Brain pericyte (primary cell): ENCODE measurements at places on chromosomes 2 and 18.
A peak's percentile ranks its signal among the peaks of the same experiment; 100 is the strongest.

DNA sequence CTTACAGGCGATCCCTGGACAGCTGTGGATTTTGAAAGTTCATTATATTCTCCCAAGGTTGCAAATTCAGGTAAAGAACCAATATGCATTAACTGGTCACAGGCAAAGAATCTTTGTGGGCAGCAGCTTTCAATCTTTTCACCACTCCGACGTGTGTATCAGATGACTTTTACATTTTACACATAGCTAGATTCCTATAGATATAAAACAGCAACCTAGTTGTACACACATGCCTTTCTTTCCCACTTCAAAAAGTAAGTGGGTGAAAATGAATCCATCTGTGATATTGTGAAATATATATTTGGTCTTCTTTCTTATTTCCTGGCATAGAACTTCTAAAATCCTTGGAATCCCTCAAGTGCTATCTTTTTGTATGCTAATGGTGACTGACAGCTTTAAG is 72.5 kb downstream of the SCG2 start:
- no peak for DNase-seq

- DNase-seq = no peak
These were observed 13.3 kb upstream of the PXDN start for GRCh38 chr2:1757567-1757966.

DNA sequence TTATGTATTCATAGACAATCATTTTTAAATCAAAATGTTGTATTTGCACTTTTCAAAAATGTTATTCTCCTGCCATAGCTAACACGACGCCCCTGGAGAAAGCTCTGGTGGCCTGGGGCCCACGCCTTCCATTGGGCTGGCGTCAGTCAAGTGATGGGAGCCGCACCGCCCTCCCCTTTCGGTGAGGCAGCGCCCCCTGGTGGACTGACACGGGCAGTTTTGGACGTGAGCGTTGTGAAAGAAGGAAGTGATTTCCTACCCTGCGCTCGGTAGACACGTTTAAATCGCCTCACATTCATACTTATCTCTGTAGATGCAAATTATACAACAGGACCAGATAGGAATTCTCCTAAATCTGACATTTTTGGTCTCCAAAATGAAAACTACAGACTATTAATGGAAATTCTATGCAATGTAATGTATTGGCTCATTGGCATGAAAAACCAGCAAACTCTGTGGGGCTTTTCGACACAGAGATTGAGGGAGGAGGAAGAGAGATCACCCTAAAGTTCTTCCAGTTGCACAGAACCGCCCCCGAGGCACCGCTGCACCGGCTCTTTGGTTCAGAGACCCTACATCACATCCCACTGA is 326.2 kb upstream of the SOX11 start:
- DNase-seq = peak; percentile 15

DNA sequence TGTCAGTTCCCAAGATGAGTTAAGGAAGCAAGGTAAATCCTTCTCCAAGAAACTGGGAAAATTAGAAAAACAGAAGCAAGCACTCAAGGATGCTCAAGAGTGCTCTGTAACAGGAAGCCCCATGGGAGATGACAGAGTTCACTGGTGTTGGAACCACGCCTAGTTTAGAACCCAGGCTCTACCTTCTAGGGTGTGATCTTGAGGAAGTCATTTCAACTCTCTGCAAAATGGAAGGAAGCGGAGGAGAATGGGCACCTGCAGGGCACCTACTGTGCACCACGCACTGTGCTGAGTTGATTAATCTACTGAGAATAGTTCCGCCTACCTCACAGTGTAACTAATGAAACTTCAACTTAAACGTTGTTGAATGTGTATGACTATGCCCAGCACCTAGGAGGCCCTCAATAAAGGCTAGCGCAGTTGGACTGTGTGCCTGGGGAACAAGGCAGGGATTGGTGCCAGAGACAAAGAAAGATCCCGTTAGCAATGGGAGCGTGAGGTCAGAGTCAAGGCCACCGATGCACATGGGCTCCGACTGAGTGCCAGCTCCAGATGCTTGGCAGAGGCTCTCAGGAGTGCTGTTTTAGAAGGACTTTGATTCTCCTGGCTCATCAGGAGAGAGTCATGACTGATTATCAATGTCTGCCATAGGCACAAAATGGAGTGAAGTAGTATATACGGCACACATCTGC is 93.7 kb downstream of the MAPK4 start:
- no peak for DNase-seq

- no peak for DNase-seq
These were observed 34.0 kb upstream of the TMEFF2 start for GRCh38 chr2:192228685-192229084.

DNA sequence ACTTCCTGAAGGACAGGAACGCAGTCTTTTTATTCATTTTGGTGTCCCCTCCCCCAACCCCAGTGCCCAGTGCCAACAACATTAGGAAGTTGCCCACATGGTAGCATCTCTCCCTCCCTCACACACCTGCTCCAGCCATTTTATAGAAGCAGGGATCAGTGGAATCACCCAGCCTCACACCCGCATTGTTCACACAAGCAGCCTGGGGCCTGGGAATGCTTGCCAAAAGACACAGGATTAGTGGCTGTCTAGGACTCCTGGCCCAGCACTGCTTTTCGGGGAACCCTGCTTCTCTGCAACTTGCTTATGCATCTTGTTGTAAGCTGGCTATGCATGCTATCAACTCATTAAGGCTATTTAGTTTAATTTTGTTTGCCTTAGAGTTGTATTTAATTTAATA is 17.9 kb downstream of the TMEM37 start:
- no peak for DNase-seq

DNA sequence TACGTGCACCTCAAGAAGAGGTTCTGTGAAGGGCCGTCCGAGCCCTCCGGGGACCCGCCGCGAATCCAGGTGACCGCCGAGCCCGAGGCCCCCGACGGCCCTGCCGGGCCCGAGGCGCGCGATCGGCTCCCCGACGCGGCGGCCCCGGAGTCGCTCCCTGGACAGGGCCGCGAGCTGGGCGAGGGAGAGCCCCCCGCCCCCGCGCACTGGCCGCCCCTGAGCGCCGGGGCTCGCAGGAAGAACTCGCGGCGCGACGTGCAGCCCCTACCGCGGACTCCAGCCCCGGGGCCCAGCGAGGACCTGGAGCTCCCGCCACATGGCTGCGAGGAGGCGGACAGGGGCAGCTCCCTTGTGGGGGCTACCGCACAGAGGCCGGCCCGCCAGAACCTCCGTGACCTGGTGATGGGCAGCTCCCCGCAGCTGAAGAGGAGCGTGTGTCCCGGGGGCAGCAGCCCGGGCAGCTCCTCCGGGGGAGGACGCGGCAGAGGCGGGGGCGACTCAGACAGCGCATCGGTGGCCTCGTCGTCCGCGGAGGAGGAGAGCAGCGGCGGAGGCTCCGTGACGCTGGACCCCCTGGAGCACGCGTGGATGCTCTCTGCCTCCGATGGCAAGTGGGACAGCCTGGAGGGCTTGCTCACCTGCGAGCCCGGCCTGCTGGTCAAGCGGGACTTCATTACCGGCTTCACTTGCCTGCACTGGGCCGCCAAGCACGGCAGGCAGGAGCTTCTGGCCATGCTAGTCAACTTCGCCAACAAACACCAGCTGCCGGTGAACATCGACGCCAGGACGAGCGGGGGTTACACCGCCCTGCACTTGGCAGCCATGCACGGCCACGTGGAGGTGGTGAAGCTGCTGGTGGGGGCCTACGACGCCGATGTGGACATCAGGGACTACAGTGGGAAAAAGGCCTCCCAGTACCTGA is 812 bp downstream of the SOWAHC start:
- no peak for DNase-seq

GRCh38 chr2:152072011-152072410 is 26.8 kb downstream of the CACNB4 start:
- DNase-seq = no peak

DNA sequence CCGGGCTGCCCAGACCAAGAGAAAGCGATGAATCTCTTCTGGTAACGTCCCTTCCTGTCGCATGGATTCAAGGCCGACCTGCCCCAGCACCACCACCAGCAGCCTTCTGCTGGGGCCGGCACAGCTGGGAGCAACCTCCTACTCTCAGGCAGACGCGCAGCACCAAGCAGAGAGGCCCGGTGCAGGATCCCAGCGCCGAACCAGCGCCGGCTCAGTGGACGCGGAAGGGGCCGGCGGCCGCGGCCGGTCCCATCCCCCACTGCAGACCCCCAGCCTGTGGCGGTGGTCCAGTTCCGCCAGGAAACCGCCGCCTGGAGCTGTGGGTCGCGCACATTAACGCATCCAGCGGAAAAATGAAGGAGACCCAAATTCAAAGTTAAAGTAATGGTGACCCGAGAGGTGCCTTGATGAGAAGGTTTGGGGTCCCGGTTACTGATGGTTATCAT is 525 bp upstream of the MAL start:
- no peak for DNase-seq
